ENCODE measurements at places on chromosomes 5 and 9.

GRCh38 chr5:134549714-134550113 is 24.2 kb downstream of the JADE2 start:
- no peak for DNase-seq

- peak; percentile 73 for DNase-seq
Measured at GRCh38 chr5:81838307-81838906, 87.5 kb upstream of the SSBP2 start.

DNA sequence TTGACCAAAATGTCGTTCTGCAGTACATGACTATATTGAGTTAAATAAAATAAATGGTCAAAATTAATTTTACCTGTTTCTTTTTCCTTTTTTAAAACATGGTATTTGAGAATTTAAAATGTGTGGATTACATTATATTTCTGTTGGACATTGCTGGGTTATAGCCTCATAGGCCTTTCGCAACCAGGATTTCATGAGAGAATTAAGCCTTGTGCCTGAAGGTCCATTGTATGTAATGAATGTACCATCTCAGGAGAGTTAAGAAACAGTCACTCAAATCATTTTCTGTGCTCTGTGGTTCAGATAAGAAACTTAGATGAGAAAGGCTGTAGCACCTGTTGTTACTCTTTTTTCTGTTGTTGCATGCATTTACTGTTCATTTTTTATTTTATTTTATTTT is 103.5 kb downstream of the ANGPTL2 start:
- DNase-seq = no peak

- DNase-seq = no peak
Measured at GRCh38 chr5:180170106-180170809, 38.8 kb downstream of the RASGEF1C start.

- no peak for DNase-seq
Measured at GRCh38 chr5:56735849-56736641, 79.3 kb upstream of the MAP3K1 start.

DNA sequence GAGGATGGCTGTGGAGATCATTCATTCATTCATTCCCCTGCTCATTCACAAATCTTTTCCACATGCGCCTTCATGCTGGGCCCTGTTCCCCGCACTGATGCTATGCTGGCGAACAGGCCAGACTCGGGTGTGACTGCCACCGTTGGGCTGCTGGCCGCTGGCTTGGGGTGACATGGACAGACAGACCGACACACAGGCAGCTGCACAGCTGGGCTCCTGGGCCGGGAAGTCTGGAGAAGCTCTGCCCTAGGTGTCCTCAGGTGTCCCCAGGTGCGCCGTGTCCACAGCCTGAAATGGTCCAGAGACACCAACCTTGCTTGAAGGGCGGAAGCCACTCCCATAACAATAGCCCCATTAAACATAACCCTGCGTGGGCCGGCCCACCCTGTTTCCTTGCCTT is 35.0 kb upstream of the BARHL1 start:
- DNase-seq = no peak

GRCh38 chr5:179699616-179700237 is 960 bp downstream of the CANX start:
- DNase-seq = peak; percentile 74

DNA sequence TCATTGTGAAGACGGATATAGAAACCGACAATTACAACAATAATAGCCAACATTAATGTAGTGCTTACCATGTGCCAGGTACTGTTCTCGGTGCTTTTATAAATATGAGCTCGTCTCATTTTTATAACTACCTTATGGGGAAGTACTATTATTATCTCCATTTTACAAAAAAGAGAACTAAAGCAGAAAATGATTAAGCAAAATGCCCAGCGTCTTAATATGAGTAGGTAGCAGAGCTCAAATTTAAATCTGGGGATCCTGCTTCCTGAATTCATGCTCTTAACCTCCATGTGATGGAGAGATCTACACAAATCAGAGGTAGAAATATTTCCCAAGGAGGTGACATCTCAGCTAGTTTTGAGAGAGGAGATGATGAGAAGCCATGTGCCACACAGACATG is 256.9 kb downstream of the TRIM32 start:
- no peak for DNase-seq

DNA sequence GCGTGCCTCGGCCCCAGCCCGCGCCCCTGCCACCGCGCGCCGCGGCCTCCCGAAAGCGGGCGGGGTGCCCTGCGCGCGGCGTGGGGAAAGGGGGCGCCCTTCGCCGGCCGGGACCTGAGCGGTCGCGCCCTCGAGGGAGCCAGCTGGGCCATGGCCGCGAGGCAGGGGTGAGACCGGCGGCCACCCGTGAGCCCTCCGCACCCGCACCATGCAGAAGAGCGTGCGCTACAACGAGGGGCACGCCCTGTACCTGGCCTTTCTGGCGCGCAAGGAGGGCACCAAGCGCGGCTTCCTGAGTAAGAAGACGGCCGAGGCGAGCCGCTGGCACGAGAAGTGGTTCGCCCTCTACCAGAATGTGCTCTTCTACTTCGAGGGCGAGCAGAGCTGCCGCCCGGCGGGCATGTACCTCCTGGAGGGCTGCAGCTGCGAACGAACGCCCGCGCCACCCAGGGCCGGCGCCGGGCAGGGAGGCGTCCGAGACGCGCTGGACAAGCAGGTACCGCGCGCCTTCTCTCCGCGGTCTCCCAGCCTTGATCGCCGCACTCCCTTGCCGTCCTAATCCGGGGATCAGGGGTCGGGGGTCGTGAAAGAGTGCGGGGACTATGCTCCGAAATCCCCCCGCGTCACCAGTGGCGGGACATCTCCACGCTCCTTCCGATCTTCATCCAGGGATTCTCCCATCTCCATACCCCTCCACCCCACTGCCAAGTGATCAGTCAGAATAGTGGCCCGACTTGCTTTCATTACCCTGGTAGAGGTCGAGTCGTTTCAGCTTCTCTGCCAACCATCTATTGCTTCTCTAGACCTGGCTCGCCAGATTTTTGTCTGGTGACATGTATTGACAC is 590 bp downstream of the RASGRF2 start:
- peak; percentile 23 for DNase-seq

GRCh38 chr9:107155244-107155817 is 127.7 kb upstream of the RAD23B start:
- DNase-seq = no peak

GRCh38 chr5:169856571-169856970 is 123.7 kb downstream of the INSYN2B start:
- DNase-seq = peak; percentile 31

DNA sequence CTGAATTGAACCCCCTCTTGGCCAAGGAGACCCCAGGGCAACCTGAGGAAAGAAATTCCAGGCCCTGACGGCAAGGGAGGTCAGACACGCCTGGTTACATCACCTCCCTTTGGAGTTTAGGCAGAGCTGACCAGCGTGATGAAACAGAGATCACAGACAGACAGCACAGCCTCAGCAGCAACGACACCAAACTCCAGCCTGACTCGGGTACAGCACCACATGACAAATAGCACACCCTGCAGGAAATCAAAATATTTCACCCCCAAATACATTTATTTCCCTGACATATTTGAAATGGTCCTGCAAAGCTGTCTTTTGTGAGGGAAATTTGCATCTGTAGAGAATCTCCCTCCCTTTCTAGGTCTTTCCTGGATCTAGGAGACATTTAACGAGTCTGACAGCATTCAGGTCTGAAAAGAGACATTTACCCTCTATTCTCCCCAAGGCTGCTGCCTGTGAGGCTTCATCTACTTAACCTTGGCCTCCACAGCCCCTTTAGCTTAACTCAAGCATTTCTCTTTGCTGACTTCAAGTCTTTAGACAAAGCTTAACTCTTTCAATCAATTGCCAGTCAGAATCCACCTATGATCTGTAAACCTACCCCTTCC is 2.6 kb downstream of the QSOX2 start:
- peak; percentile 66 for DNase-seq

DNA sequence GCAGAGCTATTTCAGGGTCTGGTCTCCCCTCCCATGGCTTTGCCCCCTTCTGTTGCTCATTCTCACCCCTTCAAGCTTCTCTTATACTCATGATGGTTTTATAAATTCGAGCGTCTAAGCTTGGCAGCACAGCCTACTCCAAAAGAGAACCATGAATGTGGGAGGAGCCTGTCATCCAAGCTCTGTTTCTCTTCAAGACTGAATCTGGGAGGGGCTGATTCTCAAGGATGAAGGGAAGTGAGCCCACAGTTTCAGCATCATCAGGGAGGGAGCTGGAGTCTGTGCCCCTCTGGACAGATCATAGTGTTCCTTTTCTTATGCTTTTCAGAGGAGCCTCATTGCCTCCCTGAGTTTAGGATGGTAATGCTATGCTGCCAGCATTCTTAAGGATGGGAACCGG is 168.6 kb downstream of the CFAP90 start:
- DNase-seq = no peak

GRCh38 chr9:135087489-135087792 is at the start of gene OLFM1:
OLFM1 (plus strand) TSS chr9:135087668; CDS start chr9:135087990, 322 bp downstream.
- DNase-seq = peak; percentile 48

GRCh38 chr9:99445371-99445891 is 223.3 kb downstream of the SEC61B start:
- DNase-seq = no peak

All from erythroblast (primary cell).